IgD-negative memory B cell (primary cell): ENCODE measurements at places on chromosomes 3 and 15. TPM values are rescaled to one million over a fixed set of nuclear protein-coding genes. Genes with fewer than 3 reads are reported as not detected.

Gene TICRR
- polyA plus RNA-seq = not detected

Gene TUSC7
- polyA plus RNA-seq = not detected

Gene CMTM8
- polyA plus RNA-seq = 0.25 TPM

Gene TRIM69
- polyA plus RNA-seq = 30.7 TPM

Gene MORF4L1
- 218 TPM for polyA plus RNA-seq

Gene KNG1
- not detected for polyA plus RNA-seq

Gene KLF15
- polyA plus RNA-seq = not detected

Gene GOLGA8N
- polyA plus RNA-seq = 0.38 TPM

Gene SEMA3B
- not detected for polyA plus RNA-seq

Gene SLC2A2
- not detected for polyA plus RNA-seq

Gene AHSG
- polyA plus RNA-seq = not detected

Gene DLG1
- polyA plus RNA-seq = 28.6 TPM

Gene TSPAN3
- 471 TPM for polyA plus RNA-seq

Gene POPDC2
- 2.2 TPM for polyA plus RNA-seq

Gene CDAN1
- polyA plus RNA-seq = 10.4 TPM

Gene ITIH3
- polyA plus RNA-seq = not detected

Gene LMAN1L
- polyA plus RNA-seq = not detected

Gene GTF2E1
- polyA plus RNA-seq = 12.2 TPM

Gene SLC24A5
- polyA plus RNA-seq = not detected

Gene MBNL1
- polyA plus RNA-seq = 200 TPM

Gene GOLGA6L7
- not detected for polyA plus RNA-seq

Gene GRAMD1C
- 11.8 TPM for polyA plus RNA-seq

Gene SACM1L
- 14.9 TPM for polyA plus RNA-seq

Gene LTK
- polyA plus RNA-seq = 2.0 TPM

Gene PLCH1
- not detected for polyA plus RNA-seq

Gene DPPA2
- not detected for polyA plus RNA-seq

Gene CLDN16
- polyA plus RNA-seq = not detected

Gene C15orf62
- 0.09 TPM for polyA plus RNA-seq

Gene DUOXA2
- polyA plus RNA-seq = not detected

Gene CHL1
- 4.1 TPM for polyA plus RNA-seq

Gene GOLGA8Q
- 0.23 TPM for polyA plus RNA-seq

Gene SCN11A
- not detected for polyA plus RNA-seq

Gene ARHGAP11A
- polyA plus RNA-seq = 2.4 TPM

Gene C2CD4B
- not detected for polyA plus RNA-seq

Gene CP
- polyA plus RNA-seq = 0.24 TPM

Gene TERC
- polyA plus RNA-seq = 0.78 TPM

Gene EHHADH
- polyA plus RNA-seq = 0.84 TPM

Gene RASL12
- polyA plus RNA-seq = not detected

Gene CPEB1
- polyA plus RNA-seq = 0.11 TPM

Gene RBM15B
- 10.8 TPM for polyA plus RNA-seq

Gene KCNAB1
- 0.26 TPM for polyA plus RNA-seq

Gene SPATA16
- not detected for polyA plus RNA-seq
